Fibroblast of mammary gland (primary cell): ENCODE measurements at places on chromosomes 11 and 22.

- no peak for DNase-seq
Observed at GRCh38 chr11:64015935-64016845, 19.5 kb upstream of the FLRT1 start.

DNA sequence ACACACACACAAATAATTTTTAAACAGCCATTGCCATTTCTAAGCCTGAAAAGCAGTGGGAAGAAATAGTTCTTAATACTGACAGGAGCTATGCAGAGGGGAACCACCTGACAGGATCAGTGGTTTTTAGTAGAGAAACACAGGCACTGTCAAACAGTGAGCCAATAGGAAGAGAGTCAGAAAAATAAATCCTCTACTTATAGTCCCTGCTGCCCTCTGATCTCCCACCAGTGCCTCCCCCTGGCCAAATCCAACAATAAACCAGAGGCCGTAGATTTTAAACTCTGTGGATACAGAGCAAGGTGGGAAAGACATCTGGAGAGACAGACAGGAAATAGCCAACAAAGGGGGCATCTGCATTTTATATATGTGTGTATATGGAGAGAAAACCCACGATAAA, 7.9 kb upstream of the OR56B4 start:
- no peak for DNase-seq

- no peak for DNase-seq
Observed at GRCh38 chr11:12137005-12137690, 26.8 kb downstream of the MICAL2 start.

GRCh38 chr11:76074148-76075095, 131.9 kb downstream of the WNT11 start:
- peak; percentile 55 for DNase-seq

GRCh38 chr11:19191530-19192169, 10.1 kb downstream of the CSRP3 start:
- DNase-seq: no peak

DNA sequence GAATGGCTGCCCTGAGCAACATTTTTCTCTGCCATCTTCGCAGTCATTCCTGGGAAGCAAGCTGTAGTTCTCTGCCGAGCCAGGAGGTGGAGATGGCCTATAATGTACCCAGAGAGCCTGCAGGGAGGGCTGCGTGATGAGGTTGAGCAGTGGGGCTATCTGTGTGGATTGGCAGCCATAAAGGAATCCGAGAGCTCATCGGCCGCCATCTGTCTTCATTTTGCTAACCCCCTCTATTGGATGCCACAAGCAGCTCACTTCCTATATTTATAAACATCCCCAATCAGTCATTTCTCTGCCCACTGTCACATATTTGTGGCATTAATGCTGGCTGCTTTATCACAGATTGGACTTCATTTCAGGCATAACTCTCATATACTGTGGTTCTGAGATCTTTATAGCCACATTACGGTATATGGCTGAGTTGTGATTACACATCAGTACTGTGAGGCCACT, 209.5 kb downstream of the NTM start:
- peak; percentile 21 for DNase-seq

- DNase-seq: no peak
Observed at GRCh38 chr11:110071197-110071596, 22.0 kb upstream of the ZC3H12C start.

GRCh38 chr11:90235526-90235925, 12.7 kb upstream of the CHORDC1 start:
- no peak for DNase-seq

- DNase-seq: no peak
Observed at GRCh38 chr11:34268906-34269430, 88.8 kb downstream of the ABTB2 start.

GRCh38 chr11:110992481-110992880, 253.0 kb upstream of the POU2AF2 start:
- DNase-seq: no peak

DNA sequence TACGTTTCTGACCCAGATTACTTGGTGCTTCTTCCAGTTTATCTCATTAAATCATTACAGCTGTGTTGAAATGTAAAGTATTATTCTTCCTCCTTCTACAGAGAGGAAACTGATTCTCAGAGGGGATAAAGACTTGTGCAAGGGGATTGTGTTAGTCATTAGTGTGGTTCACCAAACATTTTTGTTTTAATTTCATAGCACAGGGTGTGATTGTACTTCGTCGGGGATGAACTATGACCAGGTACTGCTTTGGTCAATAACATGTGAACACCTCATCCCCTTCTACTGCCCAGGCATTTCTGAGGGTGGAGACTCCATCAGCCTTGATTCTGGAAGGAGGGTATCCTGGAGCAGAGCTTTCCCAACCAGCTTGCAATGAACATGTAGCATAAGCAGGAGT, 120.2 kb upstream of the ALX4 start:
- no peak for DNase-seq

DNA sequence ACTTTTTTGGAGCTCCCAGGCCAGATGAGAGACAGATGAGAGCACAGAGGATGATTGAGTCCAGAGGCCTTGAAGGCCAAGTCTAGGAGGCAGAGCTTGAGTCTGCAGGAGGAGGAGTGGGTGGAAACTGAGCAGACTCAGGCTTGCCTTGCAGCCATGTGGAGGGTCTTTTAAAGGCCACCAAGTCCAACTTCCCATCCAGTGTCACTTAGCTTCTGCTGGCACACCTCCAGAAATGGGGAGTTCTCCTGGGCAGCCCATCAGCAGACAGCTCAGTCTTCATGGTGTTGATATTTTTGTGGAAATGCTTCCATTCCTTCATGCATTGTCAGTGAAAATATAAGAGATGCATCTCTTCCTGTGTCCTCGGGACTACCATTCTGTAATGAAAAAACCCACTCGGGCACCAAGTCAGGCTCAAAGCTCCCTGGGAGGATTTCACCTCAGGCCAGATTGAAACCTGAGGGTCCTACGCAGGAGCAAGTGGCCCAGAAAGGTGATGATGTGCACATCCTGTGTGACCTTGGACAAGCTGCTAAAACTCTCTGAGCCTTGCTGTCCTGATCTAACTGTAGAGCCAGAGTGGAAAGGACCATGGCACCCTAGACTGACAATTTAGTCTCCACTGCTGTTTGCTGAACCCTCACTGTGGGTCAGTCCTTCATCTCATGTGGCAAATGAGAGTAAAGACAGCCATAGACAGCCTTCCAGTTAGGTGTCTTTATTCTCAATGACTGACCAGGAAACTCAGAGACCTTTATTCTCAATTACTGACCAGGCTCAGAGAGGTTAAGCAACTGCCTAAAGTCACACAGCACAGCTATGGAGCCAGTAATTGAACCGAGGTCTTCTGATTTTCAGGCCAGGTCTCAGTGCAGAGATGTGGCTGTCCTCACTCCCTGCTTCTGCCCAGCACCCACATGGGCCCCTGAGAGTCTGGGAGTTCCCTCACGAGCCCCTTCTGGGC, 2.9 kb upstream of the LRRC32 start:
- DNase-seq: no peak

DNA sequence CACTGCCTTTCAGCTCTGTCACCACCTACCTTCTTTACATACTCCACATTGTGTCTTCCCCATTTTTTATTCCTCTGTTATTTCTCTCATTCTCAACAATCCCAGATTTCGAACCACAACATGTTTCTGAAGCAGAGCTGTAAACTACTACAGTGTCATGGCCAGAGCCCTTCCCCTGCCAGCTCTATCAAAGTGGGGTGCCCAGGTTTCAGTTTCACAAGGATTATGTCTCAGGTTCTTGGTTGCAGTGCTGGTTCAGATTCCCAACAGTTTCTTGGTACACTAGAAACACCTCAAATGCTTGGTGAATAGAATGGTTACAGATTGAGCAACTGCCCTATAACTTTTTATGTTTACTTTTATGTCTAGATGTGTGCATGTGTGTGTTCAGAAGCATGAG, 172.7 kb upstream of the MTNR1B start:
- no peak for DNase-seq

DNA sequence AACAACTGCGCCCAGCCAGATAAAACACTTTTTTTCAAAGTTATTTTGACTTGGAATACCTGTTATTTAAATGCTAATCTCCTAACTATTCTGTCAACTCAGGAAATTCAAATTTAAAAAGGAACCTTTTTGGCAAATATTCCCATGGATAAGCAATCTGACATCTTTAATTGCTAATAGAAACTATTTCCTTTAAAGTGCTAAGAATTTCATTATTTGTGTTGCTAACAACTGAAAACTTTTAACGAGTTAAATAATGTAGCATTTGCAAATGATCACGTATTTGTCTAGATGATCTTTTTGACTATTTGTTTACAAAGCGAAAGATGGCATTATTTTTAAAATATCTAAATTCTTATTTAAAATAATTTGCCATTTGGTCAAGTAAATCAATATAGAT, 28.8 kb downstream of the CSTF3 start:
- DNase-seq: no peak

DNA sequence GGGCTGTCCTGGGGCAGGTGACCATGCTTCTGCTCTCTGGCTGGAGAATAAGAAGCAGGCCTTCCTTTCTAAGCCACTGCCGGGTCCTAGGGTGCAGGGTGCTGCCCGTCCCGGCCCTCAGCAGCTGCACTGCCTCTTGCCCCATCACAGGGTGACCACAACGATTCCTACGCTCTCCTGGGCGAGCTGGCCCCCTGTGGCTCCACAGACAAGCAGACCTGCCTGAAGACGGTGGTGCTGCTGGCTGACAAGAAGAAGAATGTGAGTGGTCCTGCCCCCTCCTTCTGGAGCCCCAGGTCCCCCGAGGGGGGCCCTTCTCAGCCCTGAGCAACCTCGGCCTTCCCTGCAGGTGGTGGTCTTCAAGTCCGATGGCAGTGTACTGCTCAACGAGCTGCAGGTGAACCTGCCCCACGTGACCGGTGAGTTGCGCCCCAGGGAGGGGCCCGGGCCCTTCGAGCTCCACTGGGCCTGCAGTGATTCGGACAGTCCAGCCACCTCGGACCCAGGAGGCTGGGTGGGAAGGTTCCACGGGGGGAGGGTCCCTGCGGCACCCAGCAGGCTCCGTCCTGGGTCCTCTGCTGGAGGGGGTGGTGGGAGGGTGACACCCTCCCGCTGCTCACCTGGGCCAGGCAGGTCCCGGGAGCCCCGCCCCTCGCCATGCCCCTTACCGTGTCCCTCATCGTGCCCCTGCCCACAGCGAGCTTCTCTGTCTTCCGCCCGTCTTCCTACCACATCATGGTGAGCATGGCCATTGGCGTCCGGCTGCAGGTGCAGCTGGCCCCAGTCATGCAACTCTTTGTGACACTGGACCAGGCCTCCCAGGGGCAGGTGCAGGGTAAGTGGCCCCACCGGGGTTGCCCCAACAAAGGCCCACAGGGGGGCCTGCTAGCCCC, 8.3 kb downstream of the MUC2 start:
- DNase-seq: no peak

DNA sequence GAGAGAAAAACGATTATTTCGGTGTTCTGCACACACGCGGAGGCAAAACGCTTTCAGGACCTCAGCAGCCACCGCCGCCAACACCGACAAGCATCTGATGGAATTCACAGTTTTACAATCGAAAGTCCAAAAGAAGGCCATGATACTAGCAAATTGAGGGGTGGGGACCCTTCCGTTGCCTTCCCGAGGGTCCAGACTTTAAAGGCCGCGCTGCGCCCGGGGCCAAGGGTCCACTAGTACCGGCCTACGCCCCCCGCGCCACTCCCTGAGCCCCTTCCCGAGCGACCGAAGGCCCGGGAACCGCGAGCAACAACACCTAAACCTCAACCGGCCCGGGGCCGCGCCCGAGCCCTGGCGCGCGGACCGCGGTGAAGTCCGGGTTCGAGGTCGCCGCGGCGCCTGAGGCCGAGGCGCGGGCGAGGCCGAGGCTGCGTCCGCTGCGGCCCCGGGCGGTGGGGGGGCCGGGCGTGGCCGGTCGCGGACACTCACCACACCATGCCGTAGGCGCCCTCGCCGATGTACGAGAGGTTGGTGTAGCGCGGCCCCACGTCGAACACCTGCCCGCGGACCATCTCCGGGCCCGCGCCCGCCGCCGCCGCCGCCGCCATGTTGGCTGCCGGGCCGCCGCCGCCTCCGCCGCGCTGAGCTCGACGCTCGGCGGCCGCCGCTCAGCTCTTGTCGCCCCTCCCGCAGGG, 465 bp downstream of the MAPK1 start:
- no peak for DNase-seq

GRCh38 chr11:1691026-1691877, 5.7 kb upstream of the KRTAP5-6 start:
- no peak for DNase-seq
